Amniotic stem cell (primary cell): ENCODE measurements at places on chromosomes 4 and X.

GRCh38 chr4:2791518-2792395 lies 1.1 kb upstream of the SH3BP2 start:
- no peak for DNase-seq

DNA sequence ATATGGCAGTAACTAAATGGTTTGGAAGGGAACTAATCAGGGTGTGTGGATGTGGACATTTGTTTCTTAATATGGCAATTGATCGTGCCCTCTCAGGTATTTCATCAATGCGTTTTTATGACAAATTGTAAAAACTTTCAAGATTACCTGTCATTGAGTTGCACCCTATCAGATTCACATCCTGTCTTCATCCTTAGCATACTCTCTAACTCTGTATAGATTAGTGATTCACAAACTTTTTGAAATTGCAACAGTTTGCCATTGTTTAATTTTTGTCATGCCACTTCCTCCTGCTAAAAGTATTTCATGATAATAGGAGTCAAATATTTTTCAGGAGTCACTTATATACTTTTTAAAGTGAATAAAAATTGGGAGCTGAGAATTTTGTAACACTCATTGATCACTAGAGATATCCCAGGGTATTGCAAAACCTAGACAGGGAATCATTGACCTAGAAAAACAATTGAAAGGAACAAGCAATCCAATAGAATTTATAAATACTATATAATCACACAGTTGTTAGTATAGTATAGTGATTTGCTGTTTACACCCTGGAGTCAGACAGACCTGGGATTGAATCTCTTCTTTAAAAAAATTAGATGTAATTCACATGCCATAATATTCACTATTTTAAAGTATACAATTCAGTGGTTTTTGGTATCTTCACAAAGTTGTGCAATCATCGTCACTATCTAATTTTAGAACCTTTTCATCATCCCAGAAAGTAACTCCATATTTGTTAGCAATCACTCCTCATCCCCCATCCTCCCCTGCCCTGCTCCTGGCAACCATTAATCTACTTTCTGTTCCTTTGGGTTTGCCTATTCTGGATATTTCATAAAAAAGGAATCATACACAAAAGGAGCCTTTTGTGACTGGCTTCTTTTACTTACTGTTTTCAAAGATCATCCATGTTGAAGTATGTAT lies 8.9 kb downstream of the MID2 start:
- DNase-seq = no peak

DNA sequence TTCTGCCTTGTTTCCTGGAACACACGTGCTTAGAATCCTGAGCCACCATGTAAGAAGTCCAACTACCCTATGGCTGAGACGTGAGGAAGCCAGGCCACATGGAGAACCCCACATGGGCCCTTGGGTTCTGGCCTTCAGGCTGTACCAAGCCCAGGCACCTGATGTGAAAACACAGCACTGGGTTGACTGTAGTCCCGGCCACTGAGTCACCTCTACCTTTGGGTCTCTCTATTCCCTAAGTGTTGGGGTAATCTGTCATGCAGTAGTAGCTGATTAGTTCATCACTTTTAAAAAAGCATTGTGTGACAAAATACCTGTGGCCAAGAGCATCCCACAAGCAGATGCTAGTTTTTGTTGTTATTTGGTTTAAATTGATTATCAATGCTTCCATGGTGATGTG lies 24.3 kb downstream of the CFAP97 start:
- no peak for DNase-seq

DNA sequence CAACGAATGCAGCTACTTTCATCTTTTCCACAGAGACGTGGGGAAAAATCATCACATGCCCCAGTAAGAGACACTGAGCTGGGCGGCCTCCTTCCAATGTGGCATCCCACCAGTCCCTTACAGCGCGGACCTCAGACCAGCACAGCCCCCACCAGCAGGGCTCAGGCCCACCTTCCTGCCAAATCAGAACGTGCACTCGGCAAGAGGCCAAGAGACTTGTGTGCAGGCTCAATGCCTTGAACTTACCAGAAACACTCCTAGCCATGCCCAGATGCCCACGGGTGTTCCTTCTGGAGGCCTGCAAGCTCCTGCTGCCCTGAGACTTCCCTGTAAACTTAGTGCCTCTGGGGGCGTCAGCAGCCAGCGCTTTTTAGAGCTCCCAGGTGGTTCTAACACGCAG lies 31.2 kb downstream of the WDR1 start:
- no peak for DNase-seq

GRCh38 chrX:20431486-20431885 lies 164.8 kb upstream of the RPS6KA3 start:
- DNase-seq = no peak

- no peak for DNase-seq
These were observed 178.7 kb upstream of the EMCN start for GRCh38 chr4:100696531-100696930.
